ENCODE measurements at places on chromosomes 3 and 15.

GRCh38 chr3:16399473-16399872, 114.0 kb downstream of the RFTN1 start:
- DNase-seq, result no peak

DNA sequence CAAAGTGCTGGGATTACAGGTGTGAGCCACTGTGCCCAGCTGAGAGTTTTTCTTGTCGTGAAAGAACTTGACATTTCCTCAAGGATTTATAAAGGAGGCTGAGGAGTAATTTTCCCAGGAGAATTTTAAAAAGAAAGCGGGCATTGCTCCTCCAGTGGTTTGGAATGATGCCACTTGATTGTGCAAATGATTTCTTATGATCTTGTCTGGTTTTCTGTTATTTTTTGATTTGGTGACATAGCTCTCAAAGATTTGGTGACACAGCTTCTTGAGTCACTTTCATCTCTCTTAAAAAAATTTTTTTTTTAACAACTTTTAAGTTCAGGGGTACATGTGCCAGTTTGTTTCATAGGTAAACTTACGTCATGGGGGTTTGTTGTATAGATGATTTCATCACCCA, 24.6 kb upstream of the NFKBIZ start:
- no peak for DNase-seq

- DNase-seq, result peak; percentile 72
Observed at GRCh38 chr3:105367406-105368213, 901 bp downstream of the ALCAM start.

DNA sequence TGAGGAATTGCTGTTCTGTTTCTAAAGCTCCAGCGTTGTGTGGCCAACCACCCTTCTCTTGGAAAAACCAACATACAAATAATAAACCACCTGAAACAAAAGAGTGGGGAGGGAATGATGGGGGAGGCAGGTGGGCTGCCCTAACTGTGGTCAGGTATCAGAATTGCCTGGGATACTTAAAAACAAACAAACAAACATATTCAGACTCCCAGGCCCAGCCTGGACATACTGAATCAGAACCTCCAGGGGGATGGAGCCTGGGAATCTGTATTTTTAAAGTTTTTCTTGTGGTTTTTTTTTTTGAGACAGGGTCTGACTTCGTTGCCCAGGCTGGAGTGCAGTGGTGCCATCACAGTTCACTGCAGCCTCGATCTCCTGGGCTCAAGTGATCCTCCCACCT, 4.4 kb downstream of the SLC6A6 start:
- DNase-seq, result no peak

GRCh38 chr15:60328852-60329443, 68.8 kb downstream of the ANXA2 start:
- no peak for DNase-seq

- DNase-seq, result no peak
Observed at GRCh38 chr3:158769952-158770740, 31.7 kb upstream of the MFSD1 start.

- DNase-seq, result no peak
Observed at GRCh38 chr15:66095871-66096687, 157.5 kb downstream of the MEGF11 start.

GRCh38 chr3:37189109-37189508, 14.7 kb upstream of the LRRFIP2 start:
- no peak for DNase-seq

GRCh38 chr15:89826671-89827655, 12.3 kb upstream of the ANPEP start:
- DNase-seq, result no peak

- DNase-seq, result no peak
Observed at GRCh38 chr15:28876131-28876844, 9.5 kb upstream of the APBA2 start.

GRCh38 chr3:64593350-64593749, 94.5 kb downstream of the ADAMTS9 start:
- DNase-seq, result no peak

DNA sequence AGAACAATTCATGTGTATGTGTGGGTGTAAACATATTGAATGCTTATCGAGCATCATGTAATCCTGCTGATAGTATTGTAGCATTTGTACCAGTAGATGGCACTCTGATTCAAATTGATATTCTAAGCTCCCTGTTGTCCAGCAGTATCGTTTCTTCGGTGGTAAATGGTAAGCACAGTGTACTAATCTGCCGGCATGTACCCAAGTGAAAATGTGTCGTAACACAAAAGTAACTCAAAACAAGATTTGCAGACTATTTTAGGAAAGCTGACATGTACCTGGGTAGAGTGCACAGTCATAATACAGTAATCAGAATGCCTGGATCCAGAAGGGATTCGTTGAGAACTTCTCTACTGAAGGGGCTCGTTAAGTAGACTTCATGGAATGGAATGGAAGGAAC, 31.7 kb upstream of the MNS1 start:
- no peak for DNase-seq

DNA sequence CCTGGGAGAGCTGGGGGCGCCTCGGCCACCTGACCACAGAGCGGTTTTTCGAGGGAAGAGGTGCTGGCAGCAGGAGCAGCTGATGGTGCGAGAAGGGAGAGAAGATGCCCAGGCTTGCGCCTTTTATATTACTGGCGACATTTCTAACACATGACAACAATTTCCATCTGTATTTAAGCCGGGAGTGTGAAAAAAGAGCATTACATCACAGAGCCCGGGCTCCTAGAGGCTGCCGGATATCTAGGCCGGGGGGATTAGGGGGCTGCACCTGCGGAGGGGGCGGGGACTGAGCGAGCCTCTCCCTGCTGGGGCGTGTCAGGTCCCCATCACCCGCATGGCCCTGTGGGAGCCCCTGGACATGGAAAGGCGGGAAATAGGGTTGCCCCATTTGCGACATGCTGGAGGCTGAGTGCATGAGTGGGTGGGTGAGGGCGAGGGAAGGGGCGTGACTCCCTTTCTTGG, 440.7 kb downstream of the MAGI1 start:
- DNase-seq, result no peak

DNA sequence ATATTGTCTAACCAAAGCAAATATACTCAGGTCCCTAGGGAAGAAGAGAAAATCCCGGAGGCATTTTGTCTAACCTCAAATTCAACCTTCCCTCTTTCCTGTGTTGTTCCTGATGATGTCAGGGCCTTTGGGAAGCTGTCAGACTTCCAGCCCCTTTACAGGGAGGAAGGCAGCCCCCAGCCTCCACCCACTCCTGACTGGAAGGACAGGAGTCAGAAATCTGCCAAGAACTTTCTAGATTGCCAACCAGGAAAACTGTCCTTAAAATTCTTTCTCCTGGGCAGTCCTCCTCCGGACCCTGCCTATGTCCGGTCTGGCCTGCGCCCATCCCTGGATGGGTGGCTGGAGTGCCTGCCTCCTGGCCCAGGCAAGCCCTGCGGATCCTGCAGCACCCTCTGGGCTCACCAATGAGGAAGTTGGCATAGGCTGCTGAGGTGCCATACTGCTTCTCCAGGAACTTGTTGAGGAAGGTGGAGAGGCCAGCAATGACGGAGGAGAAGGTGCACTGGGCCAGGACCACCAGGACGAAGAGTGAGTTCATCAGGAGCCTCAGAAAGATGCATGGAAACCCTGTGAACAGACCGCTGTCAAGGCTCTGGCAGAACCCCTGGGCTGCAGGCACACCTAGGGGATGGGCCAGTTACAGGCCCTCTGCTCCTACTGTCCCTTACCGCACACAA, 52.6 kb upstream of the RAB6B start:
- no peak for DNase-seq

DNA sequence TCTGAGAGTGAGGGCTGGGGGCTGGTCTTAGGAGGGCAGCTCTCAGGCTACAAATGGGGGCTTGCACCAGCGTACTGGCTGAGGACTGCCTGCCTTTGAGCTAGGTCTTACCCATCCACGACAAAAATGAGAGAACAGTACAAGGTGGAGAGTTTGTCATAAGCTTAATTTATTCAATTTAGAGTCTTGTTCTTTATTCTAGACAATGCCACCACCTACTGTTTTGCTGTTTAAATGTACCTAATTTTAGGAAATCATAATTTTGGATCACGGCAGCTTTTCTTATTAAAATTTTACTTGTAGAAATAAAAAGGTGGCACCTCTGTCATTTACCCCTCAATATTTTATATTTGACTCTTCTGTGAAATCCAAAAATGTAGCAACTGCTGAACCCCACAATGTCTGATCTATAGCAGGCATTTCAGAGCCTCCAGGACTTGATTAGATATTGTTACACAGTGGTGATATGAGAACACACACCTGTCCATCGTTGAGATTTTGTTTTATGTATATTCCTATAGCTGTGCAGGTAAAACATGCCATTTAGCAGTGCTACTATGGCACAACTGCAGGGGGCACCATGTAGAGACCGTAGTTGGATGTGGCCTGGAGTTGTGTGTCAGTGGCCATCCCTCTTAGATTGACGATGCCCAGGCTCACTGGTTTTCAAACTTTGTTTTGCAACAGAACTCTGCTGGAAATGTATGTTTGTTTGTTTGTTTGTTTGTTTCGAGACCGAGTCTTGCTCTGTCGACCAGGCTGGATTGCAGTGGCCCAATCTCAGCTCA, 88.6 kb downstream of the SLCO3A1 start:
- no peak for DNase-seq

DNA sequence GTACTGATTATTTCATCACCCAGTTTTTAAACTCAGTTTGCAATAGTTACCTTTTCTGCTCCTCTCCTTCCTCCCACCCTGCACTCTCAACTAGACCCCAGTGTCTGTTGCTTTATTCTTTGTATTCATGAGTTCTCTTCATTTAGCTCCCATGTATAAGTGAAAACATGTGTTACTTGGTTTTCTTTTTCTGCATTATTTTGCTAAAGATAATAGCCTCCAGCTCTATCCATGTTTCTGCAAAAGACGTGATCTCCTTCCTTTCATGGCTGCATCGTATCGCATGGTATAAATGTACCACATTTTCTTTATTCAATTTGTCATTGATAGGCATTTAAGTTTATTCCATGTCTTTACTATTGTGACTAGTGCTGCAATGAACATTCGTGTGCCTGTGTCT, 79.0 kb downstream of the NAALADL2 start:
- DNase-seq, result no peak

GRCh38 chr15:32717426-32718226, at the start of gene GREM1:
Gene GREM1, plus strand, starts transcription at chr15:32718004. Its CDS starts 12,687 bp downstream, at chr15:32730691.
- DNase-seq, result no peak

GRCh38 chr3:16993227-16993626, 108.5 kb downstream of the PLCL2 start:
- no peak for DNase-seq

- no peak for DNase-seq
Observed at GRCh38 chr15:78390826-78391225, 47.2 kb upstream of the IREB2 start.

DNA sequence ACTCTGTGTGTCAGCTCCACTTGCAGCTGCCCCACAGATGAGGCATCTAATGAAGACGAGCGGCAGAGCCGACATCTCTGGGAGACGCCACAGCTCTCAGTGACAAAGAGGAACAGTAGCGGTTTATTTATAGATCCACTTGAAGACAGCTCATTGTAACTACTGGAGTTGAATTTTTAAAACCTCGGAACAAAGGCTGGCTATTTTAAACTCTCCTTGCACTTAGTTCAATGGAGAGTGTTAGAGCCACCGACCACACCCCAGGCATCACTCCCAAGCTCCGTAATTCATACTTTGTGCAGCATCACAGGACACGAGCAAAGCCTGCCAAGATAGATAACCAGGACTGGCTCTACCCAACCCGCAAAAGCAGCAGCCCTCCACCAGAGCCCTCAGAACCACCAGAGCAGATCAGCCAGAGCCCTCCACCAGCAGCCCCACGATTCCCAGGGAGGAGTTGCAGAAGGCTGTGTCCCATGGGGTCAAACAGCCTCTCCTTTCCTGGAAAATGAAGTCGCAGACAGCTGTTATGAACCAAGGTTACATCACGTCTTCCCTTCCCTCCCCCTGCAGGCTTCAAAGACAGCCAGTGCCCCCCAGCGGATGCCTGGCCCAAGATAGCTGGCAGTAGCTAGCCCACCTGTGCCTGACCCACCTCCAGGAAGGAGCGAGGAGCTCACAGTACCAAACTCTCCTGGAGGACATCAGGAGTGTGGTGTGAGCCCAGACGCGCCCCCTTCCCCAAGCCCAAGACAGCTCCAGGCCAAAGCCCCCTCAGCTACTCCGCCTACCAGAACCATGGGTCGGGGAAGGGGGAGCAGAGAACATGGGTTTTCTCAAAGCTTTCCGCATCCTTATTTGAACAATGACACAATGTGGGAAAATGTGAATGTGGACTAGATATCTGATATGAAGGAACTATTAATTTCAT, 45.7 kb downstream of the POC1A start:
- no peak for DNase-seq

DNA sequence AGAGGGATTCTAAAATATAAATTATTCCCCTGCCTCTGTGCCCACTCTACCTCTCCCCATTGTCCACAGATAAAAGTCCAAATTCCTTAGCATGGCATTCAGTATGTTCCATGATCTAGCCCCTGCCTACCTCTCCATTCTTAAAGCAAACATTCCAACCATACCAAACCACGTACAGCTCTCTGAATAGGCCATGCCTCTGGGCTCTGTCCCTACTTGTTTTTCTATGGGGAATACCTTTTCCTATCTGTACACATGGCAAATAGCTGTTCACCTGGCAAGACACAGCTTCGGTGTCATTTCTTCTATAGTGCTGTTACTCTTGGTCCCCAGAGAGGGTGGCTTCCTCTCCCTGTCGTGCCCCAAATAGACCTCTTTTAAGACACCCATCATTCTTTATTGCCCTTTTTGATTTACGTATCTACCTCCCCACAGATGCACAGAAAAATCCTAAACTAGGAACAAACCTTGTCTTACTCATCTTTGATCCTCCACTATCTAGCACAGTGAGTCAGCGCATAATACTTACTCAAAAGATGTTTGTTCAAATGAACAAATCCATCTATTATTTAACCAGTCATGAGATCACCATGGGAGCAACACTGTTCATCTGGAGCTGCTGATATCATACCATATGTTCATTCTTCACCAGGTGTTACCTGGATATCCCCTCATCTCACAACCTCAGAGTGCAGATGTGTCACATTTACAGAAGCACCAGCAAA, 329.8 kb downstream of the THSD4 start:
- DNase-seq, result no peak

DNA sequence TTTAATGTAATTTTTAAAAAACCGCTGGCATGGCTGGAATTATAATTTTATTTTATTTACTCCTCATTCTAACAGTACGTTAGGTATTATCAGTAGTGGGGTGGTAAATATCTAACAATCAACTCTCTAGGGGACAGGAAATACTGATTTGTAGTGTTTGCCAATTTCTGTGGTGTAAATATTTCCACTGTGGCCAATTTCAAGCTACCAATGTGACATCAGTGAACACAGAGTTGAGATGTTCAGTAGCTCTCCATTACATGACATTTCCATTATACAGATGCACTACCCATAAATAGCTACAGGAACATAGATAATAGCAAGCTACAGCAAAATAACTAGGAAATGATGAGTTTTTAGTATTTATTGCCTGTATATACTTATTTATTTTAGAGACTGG, 10.0 kb upstream of the ARL8B start:
- no peak for DNase-seq

- DNase-seq, result peak; percentile 55
Observed at GRCh38 chr3:15345608-15346137, 13.3 kb upstream of the SH3BP5 start.

- DNase-seq, result no peak
Observed at GRCh38 chr3:147413686-147414389, 4.7 kb downstream of the ZIC1 start.
